Renal cortical epithelial cell (primary cell): ENCODE measurements at places on chromosomes 16 and 17. TPM values are rescaled to one million over a fixed set of nuclear protein-coding genes. Genes with fewer than 3 reads are reported as not detected.

The RPL19 gene
- 1,714 and 1,811 TPM in 2 replicates for total RNA-seq

The TMIGD1 gene
- not detected in 2 replicates for total RNA-seq

The CIBAR2 gene
- not detected in 2 replicates for total RNA-seq

The TBC1D3C gene
- not detected in 2 replicates for total RNA-seq

The ARL6IP1 gene
- 307 and 551 TPM in 2 replicates for total RNA-seq

The NECAB2 gene
- not detected in 2 replicates for total RNA-seq

The MT1H gene
- 1.4 and 8.9 TPM in 2 replicates for total RNA-seq

The LDAF1 gene
- total RNA-seq: 76.2 and 146 TPM in 2 replicates

The NPTX1 gene
- total RNA-seq: 0.17 TPM in 1 of 2 replicates, not detected in the other

The SEPTIN1 gene
- total RNA-seq: 0.25 TPM in 1 of 2 replicates, not detected in the other

The FOXL1 gene
- 0.25 and 2.1 TPM in 2 replicates for total RNA-seq

The ACLY gene
- 343 and 387 TPM in 2 replicates for total RNA-seq

The TUBB3 gene
- 368 and 1,261 TPM in 2 replicates for total RNA-seq

The ABCC12 gene
- total RNA-seq: not detected in 2 replicates

The IRF8 gene
- total RNA-seq: 1.0 and 1.9 TPM in 2 replicates

The DEXI gene
- total RNA-seq: 29.2 and 47.1 TPM in 2 replicates

The CASKIN2 gene
- total RNA-seq: 4.3 and 26.2 TPM in 2 replicates

The QRICH2 gene
- total RNA-seq: 1.4 and 2.8 TPM in 2 replicates

The CCL4 gene
- not detected in 2 replicates for total RNA-seq

The MYO15A gene
- total RNA-seq: 0.45 TPM in 1 of 2 replicates, not detected in the other

The CRHR1 gene
- not detected in 2 replicates for total RNA-seq

The LDHD gene
- total RNA-seq: 1.9 and 4.2 TPM in 2 replicates

The KRT222 gene
- 1.7 and 10.9 TPM in 2 replicates for total RNA-seq
